ENCODE measurements at places on chromosomes 7 and 10.
A peak's percentile ranks its signal among the peaks of the same experiment; 100 is the strongest.

DNA sequence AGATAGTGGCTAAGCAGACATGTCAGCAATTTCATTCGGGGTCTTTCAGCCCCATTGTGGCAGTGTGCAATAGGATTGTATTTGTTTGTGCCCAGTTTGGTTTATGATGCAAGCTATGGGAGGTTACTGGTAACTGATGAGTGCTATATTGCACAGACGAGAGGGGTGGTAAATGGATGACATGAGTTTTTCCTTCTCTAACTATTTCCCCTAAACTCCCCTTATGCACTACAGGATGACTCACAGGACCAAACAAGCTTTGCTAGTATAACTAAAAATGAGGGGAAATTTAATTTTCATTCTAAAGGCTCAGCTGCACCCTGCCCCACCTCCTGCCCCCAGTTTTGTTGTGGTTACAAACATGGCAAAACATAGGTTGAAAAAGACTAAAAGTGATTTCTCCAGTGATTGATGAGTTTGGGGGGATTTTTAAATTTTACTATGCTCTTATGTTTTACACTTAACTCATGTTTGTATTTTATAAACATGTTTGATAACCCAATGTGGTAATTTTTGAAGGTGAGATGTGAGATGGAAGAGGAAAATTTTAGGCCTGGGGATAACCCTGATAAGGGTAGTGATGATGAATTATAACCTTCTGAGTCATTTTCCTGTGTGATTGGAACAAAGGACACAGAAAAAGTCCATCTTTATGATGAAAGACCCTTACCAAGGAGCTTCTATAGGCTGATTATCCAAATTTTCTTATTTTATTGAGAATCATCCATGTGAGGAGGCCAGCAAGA is 60.8 kb upstream of the NAMPT start:
- peak; percentile 73 for DNase-seq

- no peak for DNase-seq
Observed at GRCh38 chr7:70793821-70794220, 338.1 kb upstream of the GALNT17 start.

DNA sequence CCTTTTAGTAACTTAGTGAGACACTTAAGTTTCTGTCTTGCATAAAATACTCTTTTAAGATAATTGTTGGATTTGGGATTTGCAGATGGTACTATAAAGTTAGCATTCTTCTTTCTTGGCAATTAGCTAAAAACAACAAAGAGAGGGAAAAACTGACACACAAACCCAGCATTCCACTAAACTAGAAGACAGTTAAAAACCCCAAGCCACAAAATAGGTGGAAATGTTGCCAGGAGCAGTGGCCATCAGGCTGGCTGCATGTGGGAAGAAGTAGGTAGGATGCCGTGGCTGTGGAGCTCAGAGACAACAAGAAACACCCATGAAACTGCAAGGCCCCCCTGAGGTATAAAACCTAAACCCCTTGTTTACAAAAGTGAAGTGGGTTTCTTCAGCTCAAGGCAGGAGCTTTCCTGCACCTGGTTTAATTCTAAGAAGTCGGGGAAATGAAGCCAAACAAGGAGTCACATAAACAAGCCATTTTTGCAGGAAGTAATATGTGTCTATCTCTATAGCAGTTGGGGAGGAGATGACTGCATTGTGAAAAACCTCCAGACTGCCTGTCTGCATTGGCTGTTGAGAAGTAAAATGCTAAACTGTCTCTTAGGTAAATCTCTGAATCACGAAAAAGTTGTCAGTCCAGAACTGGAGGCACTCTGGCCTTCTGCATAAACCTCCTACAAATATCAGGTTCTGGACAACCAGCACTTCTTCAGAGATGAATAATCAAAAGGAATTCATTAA is 9.5 kb downstream of the RAB18 start:
- no peak for DNase-seq

DNA sequence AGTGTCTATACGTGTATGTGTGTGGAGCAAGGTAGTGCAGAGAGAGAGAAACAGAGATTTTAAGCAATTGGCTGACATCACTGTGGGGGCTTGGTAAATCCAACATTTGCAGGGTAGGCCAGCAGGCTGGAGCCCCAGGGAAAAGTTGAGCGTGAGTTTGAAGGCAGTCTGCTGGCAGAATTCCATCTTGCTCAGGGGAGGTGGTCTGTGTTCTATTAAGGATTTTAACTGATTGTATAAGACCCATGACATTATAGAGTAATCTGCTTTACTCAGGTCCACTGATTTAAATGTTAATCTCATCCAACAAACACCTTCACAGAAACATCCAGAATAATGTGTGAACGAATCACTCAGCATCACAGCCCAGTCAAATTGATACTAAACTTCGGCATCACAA is 912.9 kb downstream of the GRM8 start:
- no peak for DNase-seq

DNA sequence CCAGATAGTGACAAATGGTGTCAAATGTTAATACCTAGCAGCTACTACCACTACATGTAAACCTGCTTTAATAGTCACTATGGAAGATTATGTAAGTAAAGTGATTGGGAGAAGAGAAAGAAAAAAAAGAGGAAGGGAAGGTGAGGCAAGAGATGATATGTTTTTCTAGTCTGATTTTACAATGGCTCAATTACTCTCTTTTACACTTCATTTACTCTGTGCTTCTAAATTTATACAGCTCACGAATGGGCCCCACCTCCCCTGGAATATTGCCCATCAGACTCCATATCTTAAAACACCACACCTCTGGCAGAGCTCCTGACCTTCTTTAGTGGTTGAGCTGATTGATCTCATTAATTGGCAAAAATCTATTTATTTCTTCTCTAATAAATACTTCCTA is 28.0 kb upstream of the IKZF1 start:
- no peak for DNase-seq

DNA sequence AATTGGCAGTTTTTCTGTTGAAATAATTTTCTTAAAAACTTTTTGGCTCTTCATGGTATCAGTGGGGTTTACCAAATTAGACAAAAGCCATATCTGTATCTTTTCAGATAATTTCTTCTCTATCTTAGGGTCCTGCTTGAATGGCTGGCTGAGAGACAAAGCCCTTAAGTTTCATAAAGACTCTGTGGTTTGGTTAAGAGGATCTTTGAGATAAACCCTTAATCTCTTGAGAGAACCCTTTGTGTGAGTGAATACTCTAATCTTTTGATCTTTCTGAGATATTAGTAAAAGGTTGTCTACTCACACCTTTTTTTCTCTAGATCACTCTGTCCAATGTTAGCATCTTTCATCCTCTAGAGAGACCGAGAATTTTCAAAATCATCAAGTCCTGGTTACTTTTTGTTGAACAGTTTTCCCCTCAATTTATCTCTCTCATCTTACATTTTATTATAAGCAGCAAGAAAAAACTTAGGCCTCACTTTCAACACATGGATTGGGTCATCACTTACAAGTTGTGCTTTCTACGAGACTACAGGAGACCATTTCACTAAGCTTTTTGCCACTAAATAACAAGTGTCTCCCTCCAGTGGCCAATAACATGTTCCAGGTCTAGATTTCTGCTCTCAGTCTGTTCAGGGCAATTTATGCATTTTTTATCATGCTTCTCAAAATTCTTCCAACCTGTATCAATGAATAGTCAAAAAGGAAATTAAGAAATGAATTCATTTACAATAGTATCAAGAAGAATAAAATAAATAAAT is 28.4 kb downstream of the DNAJC9 start:
- peak; percentile 45 for DNase-seq

GRCh38 chr7:117565226-117565625 is 85.4 kb downstream of the CFTR start:
- DNase-seq: no peak

DNA sequence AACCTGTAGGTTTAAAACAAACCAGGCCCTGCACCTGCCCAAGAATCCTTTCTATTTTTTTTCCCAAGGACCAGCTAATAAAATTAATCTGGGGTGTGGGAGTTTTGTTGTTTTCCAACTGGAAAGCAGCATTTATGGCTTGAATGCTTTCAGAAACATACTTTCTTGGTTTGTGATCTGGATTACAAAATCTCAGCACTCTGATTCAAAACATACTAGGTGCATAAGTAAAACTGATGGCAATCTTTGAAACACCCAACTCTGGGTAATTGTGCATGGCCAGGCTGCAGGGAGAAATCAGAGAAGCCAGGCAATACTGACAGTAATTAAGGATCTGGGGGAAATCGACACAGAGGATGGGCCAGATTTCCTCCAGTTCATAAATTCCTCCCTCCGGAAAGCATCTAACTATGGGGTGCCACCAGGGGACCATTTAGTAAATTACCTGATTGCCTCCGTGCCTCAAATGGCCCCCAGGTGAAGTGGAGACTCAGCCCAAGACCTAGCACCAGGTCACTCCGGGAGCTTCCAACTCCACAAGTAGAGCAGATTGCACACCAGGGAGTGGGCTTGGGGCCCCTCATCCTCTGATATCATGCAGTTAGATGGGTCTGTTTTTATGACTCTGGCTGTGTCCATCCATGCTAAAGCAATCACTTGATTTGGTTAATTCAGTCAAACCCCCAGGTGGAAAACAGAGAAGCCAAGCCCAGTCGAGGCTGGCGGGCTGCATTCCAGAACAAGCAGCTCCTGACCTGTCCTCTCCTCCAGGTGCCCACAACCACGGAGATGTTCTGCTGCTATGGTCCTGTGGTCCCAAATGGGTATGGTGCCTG is 15.2 kb upstream of the C10orf53 start:
- no peak for DNase-seq
